Activated naive CD8-positive, alpha-beta T cell treated with anti-CD3 and anti-CD28 coated beads, Interleukin-2, amount 50 U/mL, for 16 hours (primary cell): ENCODE measurements at places on chromosomes 7 and 10.
A peak's percentile ranks its signal among the peaks of the same experiment; 100 is the strongest.

- no peak for DNase-seq
Measured at GRCh38 chr7:1312136-1313070, 79.7 kb downstream of the UNCX start.

GRCh38 chr10:16886031-16886430 is 68.8 kb upstream of the RSU1 start:
- no peak for DNase-seq

DNA sequence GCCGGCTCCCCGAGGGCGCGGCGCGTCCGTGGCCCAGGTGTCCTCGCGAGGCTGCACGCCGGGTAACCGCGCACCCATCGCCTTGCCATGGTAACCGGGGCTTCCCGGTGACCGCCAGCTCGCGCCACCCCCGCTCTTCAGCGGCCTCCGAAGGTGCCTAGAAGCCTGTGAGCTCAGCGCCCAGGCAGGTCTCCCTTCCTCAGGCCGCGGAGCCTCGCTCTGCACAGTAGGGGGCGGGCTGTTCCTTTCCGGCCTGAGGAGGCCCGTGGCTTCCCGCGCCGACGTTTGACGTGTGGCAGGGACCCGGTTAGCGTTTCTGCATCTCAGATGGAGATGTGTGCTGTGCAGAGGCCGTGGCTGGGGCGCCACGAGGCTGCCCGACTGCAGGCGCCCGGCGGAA is 117.1 kb downstream of the DYNC2I1 start:
- DNase-seq: peak; percentile 8

DNA sequence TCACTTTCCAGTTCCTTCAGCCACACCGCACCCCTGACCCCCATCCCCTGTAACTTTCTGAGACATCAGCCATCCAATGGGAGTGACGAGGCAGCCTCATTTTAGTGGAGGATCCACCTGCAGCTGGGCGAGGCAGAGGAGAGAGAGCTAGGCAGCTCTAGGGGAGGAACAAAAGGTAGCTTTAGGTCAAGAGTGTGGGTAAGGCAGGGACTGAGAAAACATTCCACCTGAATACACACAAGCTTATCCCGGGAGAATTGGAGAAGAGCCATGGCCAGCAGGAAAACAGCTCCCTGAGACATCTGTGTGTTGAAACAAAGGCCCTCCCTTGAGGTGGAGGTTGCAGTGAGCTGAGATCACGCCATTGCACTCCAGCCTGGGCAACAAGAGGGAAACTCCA is 6.7 kb upstream of the KLRG2 start:
- no peak for DNase-seq

DNA sequence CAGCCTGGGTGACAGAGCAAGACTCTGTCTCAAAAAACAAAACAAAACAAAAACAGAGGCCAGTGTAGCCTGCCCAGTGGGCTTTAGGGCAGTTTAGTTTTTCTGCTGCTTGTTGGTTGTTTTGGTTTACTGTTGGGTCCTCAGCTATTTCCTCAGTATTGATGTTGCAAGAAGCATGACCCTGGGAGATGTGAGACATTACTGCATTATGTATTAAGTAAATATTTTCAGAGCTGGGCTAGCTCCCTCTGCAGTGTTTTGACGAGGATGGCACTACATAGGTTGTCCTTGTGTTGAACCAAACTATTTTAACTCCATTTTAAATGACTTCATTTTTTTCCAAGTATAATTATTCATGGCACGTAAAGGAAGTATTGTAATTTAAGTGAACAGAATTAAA is 4.8 kb downstream of the AKAP9 start:
- DNase-seq: no peak

DNA sequence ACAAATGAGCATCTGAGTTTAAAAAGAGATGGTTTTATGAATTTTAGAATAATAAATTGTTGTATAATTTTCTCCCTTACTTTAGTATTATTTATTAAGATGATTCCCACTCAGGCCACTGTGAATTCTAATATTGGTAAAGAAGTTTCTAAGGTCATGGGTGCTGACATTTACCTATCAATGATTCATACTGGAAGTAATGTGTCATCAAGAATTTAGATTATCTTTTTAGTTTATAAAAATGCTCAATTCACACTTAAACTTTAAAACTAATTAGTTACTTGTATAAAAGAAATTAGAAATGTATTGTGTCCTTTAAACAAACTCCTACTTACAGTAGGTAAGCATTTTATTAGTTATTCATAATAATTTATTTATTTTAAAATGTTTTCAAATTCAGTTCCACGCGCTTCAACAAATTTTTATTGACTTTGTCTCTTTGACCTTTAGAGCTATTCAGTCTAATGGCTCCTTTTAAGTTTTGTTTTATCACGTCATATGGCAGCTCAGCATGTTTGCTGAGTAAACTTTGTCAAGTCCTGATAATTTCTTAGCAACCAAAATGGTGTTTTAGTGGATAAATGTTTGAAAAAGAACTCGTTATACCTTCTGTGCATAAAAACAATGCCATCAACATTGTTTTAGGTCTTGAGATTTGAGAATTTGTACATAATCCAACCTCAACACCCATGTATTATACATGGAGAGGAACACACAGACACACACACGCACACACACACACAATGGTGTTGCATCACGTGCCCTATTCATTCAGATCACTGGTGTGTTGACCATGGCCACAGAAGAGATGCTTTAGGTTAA is 15.1 kb upstream of the MRC1 start:
- no peak for DNase-seq

- DNase-seq: no peak
Measured at GRCh38 chr7:2956526-2957368, 86.9 kb downstream of the CARD11 start.

GRCh38 chr7:39084349-39084748 is 106.6 kb downstream of the POU6F2 start:
- DNase-seq: no peak

DNA sequence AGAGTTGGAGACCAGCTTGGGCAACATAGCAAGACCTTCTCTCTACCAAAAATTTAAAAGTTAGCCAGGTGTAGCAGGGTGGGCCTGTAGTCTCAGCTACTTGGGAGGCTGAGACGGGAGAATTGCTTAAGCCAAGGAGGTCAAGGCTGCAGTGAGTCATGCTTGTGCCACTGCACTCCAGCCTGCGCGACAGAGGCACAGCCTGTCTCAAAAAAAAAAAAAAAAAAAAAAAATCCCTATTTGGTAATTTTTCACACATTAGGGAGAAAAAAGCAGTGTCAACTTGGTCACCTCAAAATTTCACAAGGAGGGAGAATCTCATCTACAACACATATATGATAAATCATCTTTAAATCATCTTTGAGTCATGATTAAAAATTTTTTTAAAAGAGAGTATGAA is 6.4 kb upstream of the ZNF398 start:
- no peak for DNase-seq

DNA sequence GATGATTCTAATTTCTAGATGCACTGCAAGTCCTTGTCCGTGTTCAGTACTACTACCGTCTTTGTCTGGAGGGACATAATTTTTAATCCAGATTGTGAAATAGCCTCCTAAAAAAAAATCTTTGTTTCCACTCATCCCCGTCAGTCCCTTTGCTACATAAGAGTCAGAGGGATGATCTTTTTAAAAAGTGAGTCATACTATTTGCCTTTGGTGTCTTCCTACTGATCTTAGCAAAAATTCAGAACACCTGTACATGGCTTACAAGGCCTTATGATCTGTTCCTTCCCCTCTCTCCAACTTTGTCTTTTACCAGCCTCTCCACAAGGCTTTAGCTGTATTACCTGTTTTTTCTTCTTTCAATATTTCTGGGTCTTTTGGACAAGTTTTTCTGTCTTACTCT is 173.5 kb downstream of the MLLT10 start:
- no peak for DNase-seq

DNA sequence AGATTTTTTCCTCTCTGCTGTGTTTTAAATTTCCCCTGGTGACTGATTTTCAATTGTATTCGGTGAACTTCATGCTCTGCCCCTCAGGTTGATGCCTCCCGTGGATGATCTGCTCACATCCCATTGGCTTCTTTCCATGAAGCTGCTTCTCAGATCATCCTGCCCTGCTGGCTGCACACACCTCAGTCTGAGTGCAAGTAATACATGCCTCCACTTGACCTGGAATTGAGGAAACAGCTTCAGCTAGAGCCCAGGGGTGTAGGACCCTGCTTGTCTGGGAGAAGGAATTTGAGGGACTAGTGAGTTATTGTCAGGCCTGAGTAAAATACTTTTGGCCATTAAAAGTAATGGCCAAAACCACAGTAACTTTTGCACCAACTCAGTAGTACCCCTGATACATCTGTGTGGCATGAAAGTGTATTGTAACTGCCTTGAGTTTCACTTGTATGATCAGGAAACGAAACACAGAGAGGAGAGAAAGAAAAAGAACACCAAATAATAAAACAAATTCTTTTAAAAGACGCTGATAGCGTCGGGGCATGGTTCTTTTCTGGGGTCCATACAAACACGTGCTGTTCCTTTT is 49.4 kb downstream of the SPAM1 start:
- DNase-seq: no peak

GRCh38 chr10:89744026-89744425 is 42.6 kb downstream of the KIF20B start:
- no peak for DNase-seq

- no peak for DNase-seq
Measured at GRCh38 chr10:30798646-30799185, 169.2 kb upstream of the LYZL2 start.

- no peak for DNase-seq
Measured at GRCh38 chr10:4981722-4982471, 18.7 kb downstream of the AKR1C1 start.

DNA sequence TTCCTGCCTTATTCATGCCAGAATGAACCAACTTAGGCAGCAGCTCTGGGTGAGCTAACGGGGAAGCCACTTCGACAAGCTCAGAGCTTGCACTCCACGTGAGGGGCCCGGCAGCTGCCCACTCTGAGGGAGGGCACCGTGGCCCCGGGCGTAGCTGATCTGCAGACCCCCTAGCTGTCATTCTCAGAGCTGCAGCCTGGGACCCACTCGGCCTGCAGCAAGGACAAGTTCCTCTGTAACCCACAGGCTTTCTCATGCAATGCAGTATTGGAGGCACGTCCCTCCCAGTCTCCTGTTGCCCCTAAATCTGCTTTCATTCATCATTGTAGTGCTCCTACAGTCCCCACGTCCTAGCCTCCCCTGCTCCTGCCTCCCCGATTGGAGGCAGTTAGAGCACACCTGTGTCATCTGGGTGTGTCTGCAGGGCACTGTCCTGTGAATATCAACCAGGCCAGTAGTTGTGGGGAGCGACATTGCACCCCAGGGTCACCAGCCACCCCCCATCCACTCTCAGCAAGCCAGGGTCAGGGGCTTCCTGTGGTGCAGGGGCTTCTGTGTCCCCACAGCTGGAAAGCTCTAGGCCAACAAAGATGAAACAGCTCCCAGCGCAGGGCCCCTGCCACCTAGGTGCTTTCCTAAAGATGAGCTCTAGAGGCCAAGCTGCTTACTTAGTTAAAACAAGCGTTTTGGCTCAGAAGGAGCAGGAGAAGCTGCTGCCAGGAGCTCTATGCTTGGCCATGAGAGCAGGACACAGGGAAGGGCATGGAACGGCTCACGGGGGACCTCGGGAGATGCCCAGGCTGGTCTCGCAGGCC is 333.6 kb downstream of the ADARB2 start:
- DNase-seq: no peak

DNA sequence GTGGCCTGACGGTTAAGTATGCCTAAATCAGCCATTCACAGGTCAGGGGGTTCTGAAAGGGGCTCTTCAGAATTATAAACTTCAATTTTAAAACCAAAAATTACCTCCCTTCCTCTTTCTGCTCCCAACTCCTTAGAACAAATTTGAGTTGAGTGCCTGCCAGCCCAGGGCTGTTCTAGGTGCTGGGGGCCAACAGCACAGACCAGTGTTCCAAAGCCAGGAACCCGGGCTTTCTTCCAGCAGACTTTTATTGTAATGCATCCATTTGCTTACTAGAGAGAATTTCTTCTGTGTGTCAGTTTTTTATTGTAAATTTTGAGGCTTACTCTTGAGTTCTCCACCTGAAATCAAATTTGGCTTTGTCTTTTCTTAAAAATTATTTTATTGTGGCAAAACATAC is 238.5 kb downstream of the CACNB2 start:
- DNase-seq: no peak

- no peak for DNase-seq
Measured at GRCh38 chr10:114306116-114306973, 67.3 kb downstream of the VWA2 start.

DNA sequence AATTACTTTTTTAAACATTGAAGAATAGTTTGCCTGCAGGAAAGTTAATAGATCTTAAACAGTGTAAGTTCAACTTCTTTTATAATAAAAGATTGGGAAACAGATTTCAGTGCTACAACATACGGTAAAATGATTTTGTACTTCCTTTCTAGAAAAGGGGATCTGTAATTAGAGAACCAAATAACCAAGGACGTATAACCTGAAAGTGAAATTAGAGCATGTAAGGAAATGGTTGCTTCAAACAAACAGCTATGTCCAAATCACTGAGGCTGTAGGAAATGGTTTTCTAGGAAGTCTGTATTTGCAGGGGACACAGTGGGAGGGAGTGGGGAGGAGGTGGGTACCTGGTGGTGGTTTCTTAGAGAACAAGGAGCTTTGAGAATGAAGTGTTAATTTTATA is 57.9 kb upstream of the EXOC6 start:
- no peak for DNase-seq

DNA sequence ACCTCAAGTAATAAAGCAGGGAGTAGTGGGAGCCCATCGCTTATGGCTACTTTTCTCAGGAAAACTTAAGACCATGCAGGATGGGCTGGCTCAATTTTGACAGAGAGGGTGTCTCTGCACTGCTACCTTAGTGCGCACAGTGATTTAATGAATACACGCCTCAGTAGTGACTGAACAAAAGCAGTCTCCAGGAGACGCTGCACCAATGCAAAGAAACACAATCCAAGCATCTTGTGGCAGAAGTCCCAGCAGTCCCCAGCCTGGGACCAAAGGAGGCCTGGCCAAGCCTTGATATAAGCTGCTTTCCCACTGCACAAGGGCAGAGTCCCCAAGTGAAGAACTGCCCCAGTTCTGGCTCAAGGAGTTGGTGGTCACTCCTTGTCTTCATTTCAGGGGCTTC is 368.9 kb downstream of the KCNMA1 start:
- DNase-seq: no peak

GRCh38 chr7:143393267-143394041 is 12.3 kb downstream of the ZYX start:
- no peak for DNase-seq

GRCh38 chr10:70528741-70529362 is 50.3 kb downstream of the PALD1 start:
- DNase-seq: no peak

DNA sequence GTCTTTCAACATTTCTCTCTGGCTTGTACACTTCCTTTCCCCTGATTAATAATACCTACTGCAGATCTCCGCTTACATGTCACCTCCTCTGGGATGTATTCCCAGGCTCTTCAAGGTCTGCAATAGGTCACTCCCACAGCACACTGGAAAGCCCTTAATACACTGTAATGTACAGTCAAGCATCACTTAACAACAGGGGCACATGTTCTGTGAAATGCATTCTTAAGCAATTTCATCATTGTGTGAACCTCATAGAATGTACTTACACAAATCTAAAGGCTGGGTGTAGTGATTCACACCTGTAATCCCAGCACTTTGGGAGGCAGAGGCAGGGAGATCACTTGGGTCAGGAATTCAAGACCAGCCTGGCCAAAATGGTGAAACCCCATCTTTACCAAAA is 1.9 kb downstream of the COX15 start:
- no peak for DNase-seq
